SJCRH30 (cell line): ENCODE measurements at places on chromosomes 6 and 20.

GRCh38 chr6:4320860-4321259 lies 185.5 kb upstream of the ECI2 start:
- H3K36me3 ChIP-seq = no peaks in the 10 kb centered on the region
- no peak for DNase-seq
- H3K27me3 ChIP-seq = no peaks in the 10 kb centered on the region
- H3K4me1 ChIP-seq = peaks cover 54% of the 10 kb centered on the region
- H3K27ac ChIP-seq = peak overlapping the region; percentile 70

DNA sequence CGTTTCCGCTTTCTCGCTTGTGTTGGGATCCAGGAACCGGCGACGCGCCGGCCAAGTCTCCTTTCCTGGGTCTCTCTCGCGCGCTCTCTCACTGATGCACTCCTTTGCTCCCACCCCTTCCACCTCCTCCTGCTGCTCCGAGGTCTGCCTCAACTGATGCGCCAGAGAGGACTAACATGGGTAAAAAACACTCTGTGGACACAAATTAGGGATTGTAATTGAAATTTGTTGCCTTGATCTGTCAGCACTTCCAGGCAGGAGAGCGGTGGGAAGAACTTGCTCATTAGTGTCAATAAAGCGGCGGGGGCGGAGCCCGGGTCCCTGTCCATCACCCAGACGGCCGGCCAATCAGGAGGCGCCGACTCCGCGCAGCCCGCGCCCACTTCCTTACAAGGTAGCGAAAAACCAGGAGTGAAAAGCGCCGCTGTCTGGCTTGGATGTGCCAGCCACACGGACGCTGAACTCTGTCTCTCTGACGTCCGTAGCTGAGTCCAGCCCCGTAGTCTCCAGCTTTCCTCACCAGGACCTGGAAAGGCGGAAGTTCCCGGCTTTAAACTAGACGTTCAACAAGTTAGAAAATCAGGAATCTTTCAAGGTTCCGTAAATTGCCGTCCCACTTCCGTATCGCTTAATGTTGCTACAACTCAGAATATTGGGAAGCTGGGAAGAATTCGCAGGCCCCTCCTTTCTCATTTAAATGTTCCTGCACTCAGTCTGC lies at the start of gene TBX18:
TBX18 (minus strand) TSS at position 267 of the 718 bp plus-strand sequence. CDS start 417 bp downstream, outside the sequence.
- DNase-seq = peak; percentile 97
- H3K27me3 ChIP-seq = no peaks in the 10 kb centered on the region
- H3K36me3 ChIP-seq = peaks cover 8% of the 10 kb centered on the region; the same call in 1 of the 2 replicates
- peak within 1 kb of the TSS; percentile 99 for H3K27ac ChIP-seq

GRCh38 chr6:135537741-135538301 lies 40.3 kb upstream of the AHI1 start:
- no peaks in the 10 kb centered on the region for H3K27me3 ChIP-seq
- no peaks in the 10 kb centered on the region for H3K4me1 ChIP-seq
- no peak overlapping the region for H3K4me3 ChIP-seq
- H3K36me3 ChIP-seq = no peaks in the 10 kb centered on the region
- no peak for DNase-seq
- H3K27ac ChIP-seq = no peak overlapping the region

- no peaks in the 10 kb centered on the region for H3K36me3 ChIP-seq
- no peaks in the 10 kb centered on the region for H3K27me3 ChIP-seq
- H3K27ac ChIP-seq = no peak overlapping the region
- 0 out of 2 replicates have a peak, but pooled peaks cover 1% of the 10 kb centered on the region for H3K4me1 ChIP-seq
Measured at GRCh38 chr6:113903666-113904330, 46.7 kb downstream of the MARCKS start.
